Nephron progenitor cell (in vitro differentiated cells): ENCODE measurements at places on chromosomes 7 and 10.

DNA sequence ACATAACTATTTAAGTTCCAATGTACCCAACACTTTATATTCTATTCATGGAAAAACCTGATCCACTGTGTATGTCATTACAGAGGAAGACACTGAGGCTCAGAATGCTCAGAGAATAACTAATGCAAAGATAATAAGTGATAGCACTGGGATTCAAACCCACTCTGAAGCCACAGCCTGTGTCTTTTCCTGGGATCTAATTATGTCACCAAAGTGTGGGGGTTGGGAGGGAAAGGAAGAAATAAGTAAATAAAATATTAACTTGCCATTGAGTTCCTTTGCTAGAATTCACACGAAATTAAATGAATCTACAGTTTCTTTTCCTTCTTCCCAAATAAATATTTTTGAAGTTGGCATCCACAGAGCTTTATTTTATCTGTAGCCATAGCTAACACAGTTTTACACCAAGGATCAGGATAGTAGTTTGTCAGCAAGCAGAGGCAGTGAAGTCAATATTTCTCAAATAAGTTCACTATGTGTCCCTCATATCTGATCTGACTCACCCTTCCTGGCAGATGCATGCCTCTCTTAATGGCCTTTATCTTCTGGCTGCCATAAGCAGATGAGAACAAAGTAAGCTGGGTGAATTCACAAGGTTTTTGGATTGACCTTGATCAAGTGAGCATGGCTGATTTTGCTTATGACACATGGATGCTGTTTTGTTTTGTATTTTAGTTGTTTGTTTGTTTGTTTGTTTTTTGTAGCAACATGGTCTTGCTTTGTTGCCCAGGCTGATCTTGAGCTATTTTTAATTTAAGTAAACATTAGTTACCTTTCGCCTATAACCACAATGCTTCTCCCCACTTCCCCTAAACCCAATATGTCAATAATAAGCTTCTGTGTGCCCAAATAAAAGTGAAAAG lies 6.3 kb downstream of the RAPGEF5 start:
- no peak for DNase-seq

GRCh38 chr7:99409192-99409572 lies 413 bp downstream of the BUD31 start:
- no peak for DNase-seq

GRCh38 chr10:78805176-78805575 lies 263.6 kb upstream of the ZMIZ1 start:
- peak; percentile 25 for DNase-seq

GRCh38 chr7:157503229-157503628 lies 166.4 kb downstream of the DNAJB6 start:
- no peak for DNase-seq

GRCh38 chr7:77542895-77543294 lies 5.8 kb downstream of the PTPN12 start:
- no peak for DNase-seq

GRCh38 chr10:114304571-114305421 lies 65.7 kb downstream of the VWA2 start:
- DNase-seq = peak; percentile 90

DNA sequence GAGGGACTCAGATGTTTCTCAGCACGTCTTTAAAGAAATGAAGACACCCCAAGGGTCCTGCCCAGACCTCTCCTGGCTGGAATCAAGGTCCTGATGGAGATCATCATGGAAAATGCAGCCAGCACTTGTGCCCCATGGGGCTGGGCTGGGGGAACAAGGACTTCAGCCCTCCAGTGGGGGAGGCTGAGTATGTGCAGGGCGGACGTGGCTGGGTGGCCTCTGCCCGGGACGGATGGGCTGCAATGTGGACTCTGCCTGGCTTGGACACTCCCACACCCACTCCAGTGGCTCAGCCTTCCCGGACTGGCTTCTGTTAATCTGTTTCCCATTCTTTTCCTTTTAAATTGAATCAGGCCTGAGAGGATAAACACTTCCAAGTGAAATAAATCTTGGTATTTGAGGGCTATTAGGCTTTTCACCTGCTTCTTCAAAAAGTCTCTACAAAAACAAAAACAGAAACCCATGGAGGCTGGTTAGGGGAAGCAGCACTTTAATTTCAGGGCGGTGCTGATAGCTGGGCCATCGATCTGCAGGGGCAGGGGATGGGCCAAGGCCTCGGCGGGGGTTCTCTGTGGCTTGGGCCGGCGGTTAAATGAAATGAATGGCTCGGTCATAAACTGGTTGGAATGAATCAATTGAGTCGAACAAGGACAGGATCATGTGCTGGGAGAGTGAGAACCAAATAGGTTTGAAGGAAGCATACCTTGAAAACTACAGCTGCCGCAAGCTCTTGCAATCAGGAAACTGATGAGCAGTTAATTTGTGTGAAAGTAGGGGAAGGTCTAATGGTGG lies 51.4 kb downstream of the ADARB2 start:
- DNase-seq = no peak

GRCh38 chr10:15571575-15571974 lies 148.1 kb downstream of the ITGA8 start:
- no peak for DNase-seq

DNA sequence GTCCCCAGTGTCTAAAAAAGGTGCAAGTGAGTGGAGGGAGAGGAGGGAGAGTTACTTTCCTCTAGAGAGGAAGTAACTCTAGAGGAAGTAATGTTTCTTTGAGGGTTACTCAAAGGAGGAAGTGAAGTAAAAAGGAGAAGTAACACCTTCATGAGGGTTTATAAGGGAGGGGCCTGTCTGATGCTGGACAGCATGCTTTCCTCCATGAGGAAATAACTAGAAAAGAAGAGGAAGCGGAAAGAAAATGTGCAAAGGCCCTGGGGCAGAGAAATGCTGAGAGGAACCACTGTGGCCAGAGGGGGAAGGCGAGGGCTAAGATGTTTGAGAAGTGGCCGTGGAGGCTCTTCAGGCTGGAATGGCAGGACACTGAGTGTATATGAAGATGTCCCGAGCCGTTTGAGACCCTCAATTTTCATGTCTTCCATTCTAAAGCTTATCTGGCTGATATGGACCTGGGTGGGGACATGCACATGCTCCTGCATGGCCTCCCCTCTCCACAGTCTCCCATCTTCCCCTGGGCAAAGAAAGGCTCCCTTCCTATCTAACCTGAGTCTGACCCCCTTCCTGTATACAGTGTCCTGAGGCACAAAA lies 3.4 kb upstream of the SLC18A2 start:
- DNase-seq = no peak

GRCh38 chr7:37961251-37961650 lies 40.8 kb downstream of the EPDR1 start:
- no peak for DNase-seq

GRCh38 chr7:150937848-150938561 lies 40.1 kb downstream of the KCNH2 start:
- DNase-seq = no peak

GRCh38 chr7:4725014-4725849 lies 43.1 kb downstream of the FOXK1 start:
- DNase-seq = peak; percentile 35

DNA sequence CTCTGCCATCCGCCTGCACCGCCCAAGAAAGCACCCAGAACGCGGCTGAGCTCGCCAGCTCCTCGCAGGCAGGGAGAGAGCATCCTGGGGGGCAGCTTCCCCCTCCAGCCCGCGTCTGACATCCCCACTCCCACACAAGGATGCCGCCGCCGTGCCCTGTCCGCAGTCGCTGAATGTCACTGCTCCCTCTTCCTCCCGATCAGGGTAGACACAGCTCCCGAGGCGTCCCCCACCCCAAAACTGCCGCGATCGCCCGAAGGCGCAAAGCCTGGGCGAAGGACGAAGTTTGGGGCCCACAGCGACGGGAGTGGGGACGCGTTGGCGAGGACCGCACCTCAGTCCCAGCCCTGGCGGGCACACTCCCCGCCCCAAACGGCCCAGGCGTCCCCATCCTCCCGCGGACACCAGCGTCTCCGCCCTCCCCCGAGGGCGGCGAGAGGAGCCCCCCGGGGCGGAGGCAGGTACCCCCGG lies 1.5 kb upstream of the KAT6B start:
- no peak for DNase-seq

- no peak for DNase-seq
These were observed 50.6 kb downstream of the VPS41 start for GRCh38 chr7:38858259-38858884.
